Stimulated activated CD4-positive, alpha-beta T cell treated with anti-CD3 and anti-CD28 coated beads, Interleukin-12 subunit alpha, Interleukin-12 subunit beta, amount 100 ng/mL, for 24 hours (primary cell): ENCODE measurements at places on chromosomes 13 and 19.

DNA sequence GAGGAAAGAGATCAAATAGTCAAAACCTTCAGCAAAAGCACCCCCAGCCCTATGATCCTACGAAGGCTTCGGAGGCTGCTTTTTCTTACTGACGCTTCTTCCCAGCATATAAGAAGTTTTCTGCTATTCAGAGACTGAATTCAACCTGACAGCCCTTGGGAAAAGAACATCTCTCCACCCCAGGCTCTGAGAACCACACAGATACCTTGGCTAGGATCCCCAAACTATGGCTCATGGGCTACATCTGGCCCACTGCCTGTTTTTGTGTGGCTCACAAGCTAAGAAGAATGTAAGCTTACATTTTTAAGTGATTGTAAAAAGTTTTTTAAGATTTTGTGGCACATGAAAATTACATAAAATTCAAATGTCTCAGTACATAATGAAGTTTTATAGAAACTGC is 3.0 kb downstream of the SLC15A1 start:
- no peak for DNase-seq

GRCh38 chr19:4589579-4590410 is 30.3 kb upstream of the SEMA6B start:
- DNase-seq: no peak

DNA sequence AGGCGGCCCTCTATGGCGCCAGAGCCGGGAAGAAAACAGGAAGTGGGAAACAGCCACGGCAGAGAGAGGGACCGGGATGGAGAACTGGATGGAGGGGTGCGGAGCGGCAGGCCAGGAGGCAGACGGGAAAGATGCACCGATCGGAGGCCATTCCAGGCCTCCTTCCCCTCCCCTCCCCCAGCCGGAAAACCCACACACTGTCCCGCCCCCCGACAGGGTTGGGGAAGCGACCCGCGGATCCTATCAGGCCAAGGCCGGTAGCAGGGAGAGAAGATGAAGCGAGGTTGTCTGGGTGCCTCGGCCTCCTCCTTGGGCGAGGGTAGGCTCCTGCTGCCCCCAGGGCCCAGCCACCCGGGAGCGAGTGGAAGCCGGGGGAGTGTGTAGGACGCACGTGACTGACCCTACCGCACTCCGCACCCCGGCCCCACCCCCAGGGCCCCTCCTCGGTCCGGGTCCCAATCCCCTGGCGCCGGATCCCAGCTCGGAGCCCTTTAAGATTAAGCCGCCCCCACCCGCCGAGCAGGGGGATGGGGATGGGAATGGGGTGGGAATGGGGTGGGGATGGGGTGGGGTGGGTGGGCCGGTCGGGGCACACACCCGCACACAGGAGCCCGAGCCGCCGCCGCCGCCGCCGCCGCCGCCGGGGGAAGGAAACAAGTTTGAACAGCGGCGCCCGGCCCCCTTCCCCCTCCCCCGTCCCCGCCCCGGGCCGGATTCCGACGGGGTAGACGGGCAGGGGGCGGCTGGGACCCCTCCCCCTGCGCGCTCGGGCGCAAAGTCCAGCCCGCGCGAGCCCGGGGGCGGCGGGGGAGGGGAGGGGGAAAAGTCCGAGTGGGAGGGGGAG is 1.5 kb downstream of the ERF start:
- peak; percentile 67 for DNase-seq

DNA sequence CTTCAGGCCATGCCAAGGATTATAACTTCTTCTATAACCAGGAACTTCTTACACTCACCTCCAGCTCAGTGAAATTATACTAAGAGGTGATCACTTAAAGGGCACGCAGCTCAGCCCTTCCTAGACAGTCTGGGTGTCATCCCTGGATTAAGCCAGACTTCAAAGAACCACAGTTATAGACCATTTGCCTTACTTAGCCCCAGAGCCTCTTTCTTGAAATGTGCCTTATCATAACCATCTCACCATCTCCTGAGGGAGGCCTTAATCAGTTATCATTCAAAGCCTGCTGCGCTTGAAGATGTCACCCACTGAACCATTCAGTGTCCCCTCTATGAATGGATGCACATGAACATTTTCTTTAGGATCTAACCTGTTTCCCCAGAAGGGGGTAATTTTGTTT is 10.1 kb upstream of the DHRS12 start:
- no peak for DNase-seq

GRCh38 chr13:66994097-66994496 is 236.0 kb downstream of the PCDH9 start:
- DNase-seq: no peak

DNA sequence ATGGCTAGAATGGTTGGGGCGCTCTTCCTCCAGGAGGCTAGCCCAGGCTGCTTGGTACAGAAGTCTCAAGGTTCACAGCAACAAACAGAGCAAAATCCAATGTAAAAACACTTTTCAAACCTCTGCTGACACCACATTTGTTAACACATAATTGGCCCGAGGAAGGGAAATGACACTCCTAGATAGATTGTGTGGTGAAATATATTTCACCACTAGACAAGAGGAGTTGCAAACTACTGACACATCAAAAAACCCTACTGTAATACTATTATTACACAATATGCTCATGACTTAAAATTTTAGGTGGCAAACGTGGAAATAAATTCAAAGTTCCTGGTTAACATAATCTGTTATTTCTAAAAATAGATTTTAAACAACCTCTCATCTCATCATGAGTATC is 643.6 kb downstream of the PCDH9 start:
- DNase-seq: no peak

GRCh38 chr13:39496506-39496905 is 106.5 kb downstream of the LHFPL6 start:
- DNase-seq: no peak

GRCh38 chr19:17149393-17150135 is 65.6 kb upstream of the USE1 start:
- no peak for DNase-seq

- DNase-seq: no peak
These were observed 47.2 kb downstream of the LYL1 start for GRCh38 chr19:13055213-13056051.

DNA sequence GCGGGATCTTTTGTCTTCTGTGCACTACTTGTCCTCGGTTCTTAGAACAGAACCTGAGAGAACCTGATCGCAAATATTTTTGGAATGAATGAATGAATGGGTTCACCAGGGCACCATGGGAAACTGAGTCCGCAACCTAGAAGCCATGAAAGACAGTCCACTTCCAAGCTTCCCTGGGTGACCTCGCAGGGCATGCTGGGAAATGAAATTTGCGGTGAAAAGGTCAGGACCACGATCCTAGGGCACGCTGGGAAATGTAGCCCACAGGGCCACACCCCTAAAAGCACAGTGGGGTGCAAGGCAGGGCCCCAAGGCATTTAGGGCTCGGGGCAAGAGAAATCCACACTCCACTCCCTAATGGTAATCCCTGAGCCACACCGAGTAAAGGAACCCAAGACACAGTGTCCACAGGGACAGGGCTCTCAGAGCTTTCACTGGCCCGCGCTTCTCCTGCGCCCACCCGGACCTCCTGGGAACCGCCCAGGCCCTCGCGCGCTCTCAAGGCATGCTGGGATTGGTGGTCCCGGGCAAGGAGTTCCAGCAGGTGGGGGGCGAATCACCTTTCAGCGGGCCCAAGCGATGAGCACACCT is 1.1 kb upstream of the PPP1R12C start:
- peak; percentile 35 for DNase-seq

- DNase-seq: no peak
These were observed 611.4 kb downstream of the DACH1 start for GRCh38 chr13:71255633-71256032.

- no peak for DNase-seq
These were observed 143.3 kb upstream of the FREM2 start for GRCh38 chr13:38543561-38543960.

DNA sequence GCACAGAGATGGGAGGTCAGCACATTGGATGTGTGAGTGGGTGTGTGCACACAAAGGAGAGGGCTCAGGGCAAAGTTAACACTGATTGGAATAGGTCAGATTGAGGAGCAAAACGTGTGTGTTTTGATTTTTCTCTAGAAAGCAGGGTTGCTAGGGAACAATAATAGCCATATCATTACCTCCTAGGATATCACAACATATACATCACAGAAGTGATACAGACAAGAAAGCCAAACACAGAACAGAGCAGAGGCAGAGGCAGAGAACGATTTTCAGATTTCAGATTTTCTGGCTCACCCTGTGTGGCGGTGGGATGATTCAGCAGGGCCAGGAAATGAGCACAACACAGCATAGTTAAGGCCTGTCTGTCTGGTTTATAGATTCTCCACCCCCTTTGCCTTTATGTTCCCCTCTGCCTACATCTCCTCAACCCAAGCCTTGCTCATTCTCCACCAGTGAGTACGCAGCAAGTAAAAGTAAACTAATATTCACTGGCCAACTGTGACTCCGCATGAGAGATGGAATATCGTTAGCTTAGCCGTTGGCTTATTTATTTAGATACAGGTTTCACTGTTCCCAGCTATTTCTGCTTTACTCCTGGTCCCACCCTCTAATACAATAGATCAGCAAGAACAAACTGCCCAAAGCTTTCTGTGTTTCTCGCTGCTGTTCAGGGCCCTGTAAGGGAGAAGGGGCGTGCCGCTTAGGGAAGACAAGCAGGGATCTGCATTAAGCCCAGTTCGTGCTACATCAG is 182.7 kb upstream of the TSC22D1 start:
- no peak for DNase-seq

DNA sequence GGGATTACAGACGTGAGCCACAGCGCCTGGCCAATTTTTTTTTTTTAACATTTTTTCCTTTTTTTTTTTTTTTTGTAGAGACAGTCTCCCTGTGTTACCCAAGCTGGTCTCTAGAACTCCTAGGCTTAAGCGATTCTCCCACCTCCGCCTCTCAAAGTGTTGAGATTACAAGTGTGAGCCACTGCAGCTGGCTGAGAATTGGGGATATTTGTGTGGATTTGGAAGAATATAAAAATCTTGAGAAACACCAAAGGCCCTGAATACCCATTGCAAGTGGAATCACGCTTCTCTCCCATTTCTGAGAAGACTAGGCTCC is 79.9 kb upstream of the ABCC4 start:
- DNase-seq: no peak

- no peak for DNase-seq
These were observed 469 bp downstream of the ABHD17A start for GRCh38 chr19:1884719-1885334.

DNA sequence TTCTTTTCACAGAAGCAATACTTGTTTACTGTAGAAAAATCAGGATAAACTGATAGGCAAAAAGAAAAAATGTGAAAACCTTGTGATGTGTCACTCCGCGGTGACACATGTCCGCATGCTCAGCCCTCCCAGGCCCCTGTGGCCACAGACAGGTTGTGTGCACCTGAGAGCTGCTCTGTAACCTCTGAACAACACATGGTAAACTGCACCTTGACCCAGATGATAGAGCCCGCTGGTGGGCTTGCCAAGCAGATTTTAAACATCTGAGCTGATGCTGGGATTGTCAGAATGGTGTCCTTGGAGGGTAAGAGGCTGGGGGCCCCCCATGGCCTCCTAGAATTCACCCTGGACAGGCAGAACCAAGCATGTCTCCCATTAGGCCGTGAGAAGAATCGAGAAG is 33.8 kb downstream of the DHRS12 start:
- no peak for DNase-seq

DNA sequence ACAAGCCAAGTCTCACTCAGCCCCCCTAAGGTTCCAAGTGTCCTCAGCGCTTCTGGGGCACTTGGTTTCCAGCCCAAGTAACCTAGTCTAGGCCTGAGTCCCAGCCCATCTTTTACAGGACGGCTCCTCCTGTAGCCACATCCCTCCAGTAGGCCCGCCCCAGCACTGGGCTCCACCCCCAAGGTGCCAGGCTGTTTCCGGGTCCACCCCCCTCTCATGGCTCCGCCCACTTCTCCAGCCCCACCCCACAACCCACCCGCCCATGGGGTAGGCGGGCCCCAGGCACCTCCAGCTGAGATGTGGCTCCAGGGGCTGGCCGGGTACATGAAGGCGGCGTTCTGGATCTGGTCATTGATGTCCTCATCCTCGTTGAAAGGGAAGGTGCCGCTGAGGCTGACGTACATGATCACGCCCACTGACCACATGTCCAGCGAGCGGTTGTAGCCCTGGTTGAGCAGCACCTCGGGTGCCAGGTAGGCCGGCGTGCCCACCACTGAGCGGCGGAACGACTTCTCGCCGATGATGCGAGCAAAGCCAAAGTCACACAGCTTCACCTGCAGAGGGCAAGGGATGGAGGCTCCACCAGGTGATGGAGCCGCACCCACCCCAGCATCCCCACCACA is 17.2 kb upstream of the DACT3 start:
- peak; percentile 24 for DNase-seq

- no peak for DNase-seq
These were observed 833.0 kb downstream of the EFNB2 start for GRCh38 chr13:105702441-105702840.

DNA sequence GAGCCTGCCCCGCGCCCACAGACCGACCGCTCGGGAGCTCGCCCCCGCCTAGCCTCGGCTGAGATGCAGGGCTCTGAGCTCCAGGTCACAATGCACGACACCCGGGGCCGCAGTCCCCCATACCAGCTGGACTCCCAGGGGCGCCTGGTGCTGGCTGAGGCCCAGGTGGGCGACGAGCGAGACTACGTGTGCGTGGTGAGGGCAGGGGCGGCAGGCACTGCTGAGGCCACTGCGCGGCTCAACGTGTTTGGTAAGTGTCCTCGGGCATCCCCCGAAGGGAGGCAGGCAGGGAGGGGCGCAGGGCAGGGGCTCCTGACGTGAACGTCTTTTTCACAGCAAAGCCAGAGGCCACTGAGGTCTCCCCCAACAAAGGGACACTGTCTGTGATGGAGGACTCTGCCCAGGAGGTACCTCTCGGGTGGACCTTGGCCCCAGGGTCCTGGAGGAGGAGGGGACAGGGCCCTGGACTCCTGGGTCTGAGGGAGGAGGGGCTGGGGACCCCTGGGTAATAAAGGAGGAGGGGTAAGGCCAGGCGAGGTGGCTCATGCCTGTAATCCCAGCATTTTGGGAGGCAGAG is 3.3 kb downstream of the BCAM start:
- no peak for DNase-seq

DNA sequence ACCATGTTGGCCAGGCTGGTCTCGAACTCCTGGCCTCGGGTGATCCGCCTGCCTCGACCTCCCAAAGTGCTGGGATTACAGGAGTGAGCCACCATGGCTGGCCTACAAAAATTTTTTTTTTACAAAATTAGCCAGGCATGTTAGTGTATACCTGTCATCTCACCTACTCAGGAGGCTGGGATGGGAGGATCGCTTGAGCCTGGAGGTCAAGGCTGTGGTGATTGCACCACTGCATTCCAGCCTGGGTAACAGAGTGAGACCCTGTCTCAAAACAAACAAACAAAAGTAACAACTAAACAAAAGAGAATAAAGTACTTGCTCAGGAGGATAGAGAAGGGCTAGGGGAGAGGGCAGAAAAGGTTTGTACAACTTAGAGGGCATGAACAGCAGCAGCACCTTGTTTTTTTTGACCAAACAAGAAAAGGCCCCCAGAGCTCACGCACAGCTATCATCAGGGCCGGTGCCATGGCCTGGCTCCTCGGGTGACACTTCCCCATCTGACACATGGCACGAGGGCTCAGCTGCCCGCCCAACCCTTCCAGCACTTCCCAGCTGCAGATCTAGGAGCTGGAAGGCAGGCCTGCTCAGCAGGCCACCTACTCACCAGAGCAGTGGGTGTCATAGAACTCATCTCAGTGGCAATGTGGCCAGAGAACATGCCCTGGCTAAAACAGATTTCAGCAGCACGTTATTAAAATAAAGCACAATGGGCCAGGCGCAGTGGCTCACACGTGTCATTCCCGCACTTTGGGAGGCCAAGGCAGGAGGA is 8.6 kb upstream of the SLC7A9 start:
- DNase-seq: no peak
